Upper lobe of left lung (tissue), 6 donors: ENCODE measurements at places on chromosomes 1 and 21. TPM values are rescaled to one million over a fixed set of nuclear protein-coding genes. Genes with fewer than 3 reads are reported as not detected.

DNA sequence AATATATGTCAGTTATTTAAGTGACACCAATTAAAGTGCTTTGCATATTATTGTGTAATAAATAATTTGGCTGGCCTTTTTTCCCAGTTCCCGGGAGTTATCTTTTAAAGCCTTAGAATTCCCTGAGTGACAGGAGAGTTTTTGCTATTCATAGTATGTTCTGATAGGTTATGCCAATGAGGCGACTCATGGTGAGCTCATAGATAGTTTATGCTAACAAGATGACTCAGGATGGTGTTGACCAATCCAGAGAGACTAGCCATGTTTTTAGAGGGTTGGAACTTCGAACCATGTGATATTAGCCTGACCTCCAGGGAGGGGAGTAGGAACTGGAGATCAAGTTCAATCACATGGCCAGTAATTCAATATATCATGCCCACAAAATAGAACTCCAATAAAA is 310.8 kb downstream of the USP25 start:
- DNase-seq: no peak

DNA sequence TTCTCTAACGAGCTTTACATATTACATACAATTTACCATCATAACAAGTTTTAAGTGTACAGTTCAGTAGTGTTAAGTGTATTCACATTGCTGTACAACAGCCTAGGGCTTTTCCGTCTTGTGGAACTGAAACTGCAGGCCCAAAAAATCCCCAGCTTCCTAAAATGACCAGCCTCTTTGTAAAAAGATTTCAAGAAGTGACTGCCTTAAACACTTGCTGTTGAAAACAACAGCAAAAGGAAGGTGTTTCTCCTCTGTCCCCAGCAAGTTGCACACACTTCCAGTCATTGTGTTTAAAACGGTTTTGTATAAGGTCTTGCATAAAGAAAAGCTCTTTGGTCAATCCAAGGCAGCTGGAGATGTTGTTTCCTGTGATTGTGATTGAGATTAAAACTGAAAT is 16.0 kb upstream of the GBP1 start:
- DNase-seq: no peak

GRCh38 chr1:63875636-63876035 is 101.8 kb downstream of the ROR1 start:
- DNase-seq: no peak

Gene CR1L
- total RNA-seq: not detected

Gene EPB41
- total RNA-seq: 80.6 TPM

Gene RIPPLY3
- 0.11 TPM for total RNA-seq

Gene GALNT2
- 51.3 TPM for total RNA-seq

Gene ADORA3
- total RNA-seq: 7.3 TPM
